Activated gamma-delta T cell treated with Interleukin-2 at 50 U/mL for 16 hours (primary cell): ENCODE measurements at places on chromosomes 6 and 20.

- DNase-seq, result no peak
These were observed 10.1 kb upstream of the HDAC2 start for GRCh38 chr6:113980937-113981554.

DNA sequence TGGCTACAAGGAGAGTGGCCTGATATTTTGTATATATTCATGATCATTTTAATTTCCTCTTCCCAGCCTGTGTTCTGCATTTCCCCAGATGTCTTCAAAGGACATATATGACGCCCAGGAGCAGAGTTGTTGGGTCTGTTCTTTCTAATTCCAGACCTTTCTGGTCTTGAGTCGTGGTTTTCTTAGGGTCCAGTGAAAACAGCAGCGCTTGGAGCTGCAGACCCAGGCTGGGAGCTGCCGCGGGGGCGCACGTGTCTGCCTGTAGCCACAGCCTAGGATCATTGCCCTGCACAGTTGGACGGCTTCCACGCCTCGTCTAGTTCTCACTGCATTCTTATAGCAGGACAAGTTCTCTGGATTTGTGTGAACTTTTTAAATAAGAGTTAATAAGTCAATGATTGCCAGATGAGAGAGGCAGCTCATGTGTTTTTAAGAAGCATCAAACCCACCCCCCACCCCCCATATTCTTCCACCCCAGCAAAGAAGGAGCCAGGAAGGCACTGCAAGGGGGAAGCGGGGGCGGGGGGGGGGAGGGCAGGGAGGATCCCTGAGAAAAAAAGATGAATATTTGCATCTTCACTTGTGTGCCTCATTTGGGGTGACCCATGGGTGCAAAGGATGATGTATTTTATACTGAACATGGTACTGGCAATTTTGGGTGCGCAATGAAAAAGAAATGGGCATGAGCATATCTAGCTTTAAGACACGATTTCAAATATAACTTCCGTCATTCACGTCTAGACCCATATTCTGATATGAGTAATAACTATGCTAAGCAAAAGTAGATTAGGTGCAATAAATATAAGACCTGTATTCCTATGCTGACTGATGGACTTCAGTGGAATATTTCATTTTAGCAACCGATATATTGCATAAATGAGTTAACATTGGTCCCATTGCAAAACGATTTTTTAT is 160.0 kb downstream of the TBXT start:
- no peak for DNase-seq

DNA sequence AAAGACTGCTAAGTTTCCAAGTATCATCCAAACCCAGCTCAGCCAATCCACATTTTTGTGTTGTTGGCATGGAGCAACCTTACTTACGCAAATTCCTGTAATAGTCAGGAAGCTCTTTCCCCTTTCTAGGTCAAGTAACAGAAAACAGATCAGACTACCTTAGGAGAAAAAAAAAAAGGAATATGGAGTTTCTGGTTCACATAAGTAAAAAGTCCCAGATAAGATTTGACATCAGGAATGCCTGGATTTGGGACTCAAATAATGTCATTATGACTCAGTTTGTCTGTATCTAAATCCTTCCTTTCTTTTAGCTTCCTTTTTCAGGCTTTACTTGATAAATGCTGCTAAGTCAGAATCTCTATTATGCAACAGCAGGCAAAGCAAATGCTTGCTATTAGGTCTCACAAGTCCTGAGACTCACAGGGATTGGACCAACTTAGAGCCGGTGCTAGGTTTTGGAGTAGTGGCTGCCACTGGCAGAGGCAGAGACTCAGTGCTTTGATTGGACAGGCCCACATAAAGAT is 44.5 kb downstream of the NCOA7 start:
- no peak for DNase-seq

GRCh38 chr20:47791084-47791599 is 5.9 kb upstream of the SULF2 start:
- DNase-seq, result no peak

DNA sequence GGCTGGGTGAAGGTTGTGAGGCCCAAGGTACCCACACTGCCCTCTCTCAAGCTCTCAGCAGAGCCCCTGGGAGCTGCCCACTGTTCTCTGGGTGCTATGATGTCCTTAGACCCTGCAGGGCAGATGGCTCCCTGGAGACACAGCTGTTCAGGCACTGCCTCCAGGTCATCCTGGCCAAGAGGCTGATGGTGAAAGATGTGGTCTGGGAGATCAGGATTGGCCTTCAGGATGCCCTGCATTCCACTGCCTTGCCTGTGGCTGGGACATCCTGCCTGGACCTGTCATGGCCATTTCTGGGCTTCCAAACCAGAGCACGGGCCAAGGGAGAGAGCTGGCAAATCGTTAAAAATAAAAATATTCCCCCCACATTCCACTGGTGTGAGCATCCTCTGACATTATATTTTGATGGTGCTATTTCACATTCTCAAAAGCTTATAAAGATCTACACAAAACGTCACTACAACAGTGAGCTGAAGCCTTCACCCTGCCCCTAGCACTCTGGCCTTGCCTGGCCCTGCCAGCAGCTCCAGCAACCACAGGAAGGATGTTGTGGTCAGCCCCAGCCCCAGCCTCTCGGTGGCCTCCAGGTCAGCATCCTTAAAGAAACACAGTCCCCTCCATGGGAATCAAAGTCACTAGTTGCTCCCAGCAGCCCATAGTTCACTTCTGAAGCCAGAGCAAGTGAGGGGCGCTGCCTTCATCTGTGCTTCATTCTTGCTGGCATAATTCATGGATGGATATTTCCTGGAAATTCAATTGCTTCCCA is 13.5 kb upstream of the KCNK16 start:
- DNase-seq, result no peak

- DNase-seq, result no peak
These were observed 896.7 kb upstream of the MAP3K7 start for GRCh38 chr6:91483415-91484105.

GRCh38 chr6:113306552-113307145 is 550.5 kb upstream of the MARCKS start:
- DNase-seq, result peak; percentile 11
